ENCODE measurements at places on chromosomes 6 and 20.

DNA sequence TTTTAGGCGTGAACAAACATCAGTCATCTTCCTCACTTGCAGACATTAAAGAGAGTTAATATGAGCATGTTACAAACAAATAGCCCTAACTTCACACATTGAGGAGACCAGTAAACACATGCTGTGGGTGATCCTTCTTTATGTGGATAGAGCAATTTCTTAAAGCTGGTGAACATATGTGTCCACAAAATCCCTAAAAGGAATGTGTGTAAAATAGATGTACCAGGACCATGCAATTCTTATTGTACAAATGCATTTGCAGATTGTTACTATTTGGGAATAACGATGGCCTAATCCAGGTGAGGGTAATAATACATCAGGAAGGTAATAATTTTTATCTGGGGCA lies 228.9 kb downstream of the ALDH8A1 start:
- DNase-seq = no peak

DNA sequence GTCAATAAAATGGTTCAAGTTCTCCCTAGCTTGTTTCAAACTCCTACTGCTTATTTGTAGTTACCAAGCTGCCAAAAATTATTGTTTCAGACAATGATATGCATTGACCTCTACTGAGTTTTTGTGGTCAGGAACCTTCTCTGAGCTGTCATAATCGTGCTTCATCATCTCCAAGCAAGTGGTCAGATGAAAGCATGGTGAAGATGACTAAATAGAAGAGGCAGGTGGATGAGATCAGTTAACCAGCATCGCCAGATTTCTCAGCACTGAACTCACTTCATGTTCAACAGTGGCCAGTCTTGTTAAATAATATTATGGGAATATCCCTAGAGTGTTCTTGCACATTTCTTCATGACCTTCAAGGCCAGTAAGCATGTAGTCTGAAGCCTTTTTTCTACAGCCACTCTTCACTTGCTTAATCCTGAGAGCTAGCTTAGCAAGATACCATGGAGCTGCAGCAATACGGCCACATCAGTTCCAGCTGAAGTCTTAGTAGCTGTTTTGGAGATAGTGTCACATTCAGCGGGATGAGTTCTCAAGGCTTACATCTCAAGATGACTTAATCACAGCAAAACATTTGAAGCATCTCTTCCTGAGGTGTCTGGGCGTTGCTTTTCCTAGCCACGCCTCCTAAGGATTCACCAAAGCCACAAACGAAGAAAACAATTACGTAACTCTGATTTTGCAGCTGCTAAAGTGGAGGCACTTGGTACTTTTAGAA lies 101.6 kb upstream of the TMEM30A start:
- no peak for DNase-seq

- peak; percentile 51 for DNase-seq
Observed at GRCh38 chr20:645318-646106, 7.5 kb downstream of the SRXN1 start.

GRCh38 chr6:33455051-33455450 lies 675 bp downstream of the ZBTB9 start:
- DNase-seq = no peak

- DNase-seq = no peak
Observed at GRCh38 chr6:107235511-107235910, 120.2 kb upstream of the BEND3 start.

GRCh38 chr6:184161-184700 lies 108.1 kb upstream of the DUSP22 start:
- DNase-seq = no peak

DNA sequence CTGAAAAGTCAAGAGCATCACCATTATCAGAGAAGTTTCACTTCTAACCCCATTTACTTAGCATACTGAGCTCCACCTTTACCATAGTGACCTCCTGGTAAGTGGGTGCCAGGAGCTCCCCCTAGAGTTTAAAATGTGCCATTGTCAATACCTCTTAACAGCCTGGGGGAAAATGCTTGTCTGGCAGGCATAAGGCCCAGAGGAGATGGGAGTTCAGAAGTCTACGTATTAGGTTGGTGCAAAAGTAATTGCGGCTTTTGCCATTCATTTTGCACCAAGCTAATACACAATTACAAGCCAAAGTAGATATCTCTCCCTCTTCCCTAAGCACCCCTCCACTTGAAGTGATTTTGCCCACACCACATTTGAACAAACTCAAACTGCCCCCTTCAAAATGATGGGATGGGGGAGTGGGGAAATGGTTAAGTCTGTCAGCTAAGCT lies 919.0 kb downstream of the KIF16B start:
- DNase-seq = no peak

- no peak for DNase-seq
Observed at GRCh38 chr20:8602389-8603116, 466.3 kb upstream of the PLCB4 start.

- no peak for DNase-seq
Observed at GRCh38 chr6:101765281-101765680, 371.8 kb downstream of the GRIK2 start.

DNA sequence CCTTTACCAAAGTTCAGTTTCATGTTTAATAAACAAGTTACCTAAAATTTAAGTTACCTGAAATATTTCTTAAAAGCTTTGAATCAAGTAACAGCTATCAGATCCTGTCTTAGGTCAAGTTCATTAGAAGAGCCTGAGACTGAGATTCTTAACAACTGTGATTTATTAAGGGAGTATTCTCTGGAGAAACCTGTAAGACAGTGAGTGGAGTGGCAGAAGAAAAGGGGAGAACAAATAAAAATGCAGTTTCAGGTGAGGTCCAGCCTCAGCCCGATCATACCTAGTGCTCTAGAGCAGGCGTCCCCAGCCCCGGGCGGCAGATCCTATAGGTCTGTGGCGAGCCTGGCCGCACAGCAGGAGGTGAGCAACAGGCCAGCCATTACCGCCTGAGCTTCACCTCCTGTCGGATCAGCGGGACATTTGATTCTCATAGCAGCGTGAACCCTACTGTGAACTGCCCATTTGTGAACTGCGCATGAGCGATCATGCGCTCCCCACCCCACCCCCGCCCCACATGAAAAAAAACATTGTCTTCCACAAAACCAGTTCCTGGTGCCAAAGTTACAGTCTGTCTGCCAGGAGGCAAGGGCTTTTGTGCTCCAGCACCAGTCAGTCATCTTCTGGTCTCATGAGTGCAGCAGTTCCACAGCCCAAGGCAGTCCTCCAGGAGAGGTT lies 59.2 kb upstream of the ADGRB3 start:
- no peak for DNase-seq

DNA sequence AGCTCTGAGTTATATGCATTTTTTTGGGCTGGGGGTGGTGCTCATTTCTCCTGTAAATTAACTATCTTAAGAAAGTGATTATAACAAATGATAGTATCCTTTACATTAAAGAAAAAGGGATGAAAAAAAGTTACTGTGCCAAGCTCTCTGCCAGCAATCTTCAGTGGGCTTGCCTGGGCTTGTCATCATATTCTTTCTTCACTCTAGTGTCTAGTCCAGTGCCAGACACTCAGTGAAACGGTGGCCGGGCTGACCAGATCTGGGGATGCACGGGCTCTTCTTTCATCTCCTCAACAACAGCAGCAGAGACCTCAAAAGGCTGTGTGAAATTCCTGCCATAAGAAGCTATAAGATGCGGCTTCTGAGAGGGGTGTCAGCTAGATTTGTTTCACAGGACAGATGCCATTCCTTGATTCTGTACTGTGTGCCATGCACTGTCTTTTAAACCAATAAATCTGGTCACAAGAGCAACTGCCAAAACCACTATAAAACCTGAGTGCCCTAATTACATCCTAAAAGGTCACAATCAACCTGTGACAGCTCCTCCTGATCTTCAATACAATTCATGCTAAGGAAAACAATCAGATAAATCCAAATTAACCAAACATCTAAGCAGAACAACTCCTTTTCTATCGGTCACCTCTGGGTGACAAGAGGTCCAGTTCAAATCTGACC lies 12.1 kb downstream of the EXOC2 start:
- no peak for DNase-seq

GRCh38 chr20:12511499-12511898 lies 497.3 kb upstream of the SPTLC3 start:
- DNase-seq = no peak

DNA sequence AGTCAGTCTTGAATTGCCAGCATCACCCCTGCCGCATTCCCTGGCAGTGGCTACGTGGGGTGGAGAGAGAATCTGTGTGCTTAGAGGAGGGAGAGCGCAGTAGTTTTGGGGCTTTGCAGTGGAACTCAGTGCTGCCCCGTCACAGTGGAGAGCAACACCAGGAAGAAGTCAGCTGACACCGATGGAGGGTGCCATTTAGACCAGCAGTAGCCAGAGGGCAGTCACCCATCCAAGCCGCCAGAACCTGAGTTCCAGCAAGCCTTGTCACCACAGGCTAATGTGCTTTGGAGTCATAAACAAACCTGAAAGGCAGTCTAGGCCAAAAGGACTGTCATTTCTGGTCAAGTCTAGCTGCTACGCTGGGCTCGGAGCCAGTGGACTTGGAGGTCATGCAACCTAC lies 22.0 kb upstream of the PERP start:
- DNase-seq = no peak

DNA sequence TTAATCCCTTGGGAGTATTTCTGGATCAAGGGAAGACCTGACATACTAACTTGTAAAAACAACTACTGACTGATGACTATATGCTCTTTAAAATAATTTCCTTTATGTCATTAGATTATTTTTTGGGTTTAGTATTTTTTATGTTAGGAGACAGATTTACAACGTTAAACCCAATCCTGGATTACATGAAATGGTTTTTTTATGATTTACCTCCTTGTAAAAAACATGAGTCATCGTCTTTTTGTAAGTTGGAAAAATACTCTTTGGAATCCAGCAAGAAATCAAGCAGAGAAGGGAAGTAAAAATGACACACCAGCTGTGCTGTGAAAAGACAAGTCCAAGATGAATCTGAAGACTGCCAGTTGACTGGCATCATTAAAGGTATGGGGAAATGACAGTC lies 6.7 kb downstream of the STK4 start:
- no peak for DNase-seq

- no peak for DNase-seq
Observed at GRCh38 chr20:5630071-5630470, 120.1 kb upstream of the SHLD1 start.

- DNase-seq = no peak
Observed at GRCh38 chr6:2877057-2877882, 25.8 kb downstream of the SERPINB9 start.

GRCh38 chr6:31794866-31795615 lies 511 bp downstream of the VARS1 start:
- DNase-seq = no peak

- no peak for DNase-seq
Observed at GRCh38 chr6:71527886-71528285, 239.3 kb downstream of the OGFRL1 start.

DNA sequence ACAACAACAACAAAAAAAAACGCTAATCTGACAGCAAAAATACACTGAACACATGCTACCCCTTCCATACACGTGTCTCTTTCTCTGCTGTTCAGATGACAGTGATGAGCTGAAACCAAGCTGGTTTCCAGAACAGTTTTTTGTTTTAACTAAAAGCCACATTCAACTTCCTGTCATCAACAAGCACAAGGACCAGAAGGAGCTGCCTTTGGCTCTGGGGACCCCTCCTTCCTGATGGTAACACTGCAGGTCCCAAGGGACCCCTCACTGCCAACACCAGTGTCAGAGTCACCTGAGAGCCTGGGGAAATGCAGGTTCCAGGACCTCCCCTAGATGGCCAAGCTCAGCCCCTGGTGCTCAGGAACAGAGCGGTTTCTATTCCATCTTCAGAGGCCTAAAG lies 6.0 kb downstream of the CST7 start:
- DNase-seq = no peak

- no peak for DNase-seq
Observed at GRCh38 chr6:148448369-148449012, 105.9 kb downstream of the SASH1 start.

- no peak for DNase-seq
Observed at GRCh38 chr6:122422614-122423267, 23.3 kb downstream of the HSF2 start.

DNA sequence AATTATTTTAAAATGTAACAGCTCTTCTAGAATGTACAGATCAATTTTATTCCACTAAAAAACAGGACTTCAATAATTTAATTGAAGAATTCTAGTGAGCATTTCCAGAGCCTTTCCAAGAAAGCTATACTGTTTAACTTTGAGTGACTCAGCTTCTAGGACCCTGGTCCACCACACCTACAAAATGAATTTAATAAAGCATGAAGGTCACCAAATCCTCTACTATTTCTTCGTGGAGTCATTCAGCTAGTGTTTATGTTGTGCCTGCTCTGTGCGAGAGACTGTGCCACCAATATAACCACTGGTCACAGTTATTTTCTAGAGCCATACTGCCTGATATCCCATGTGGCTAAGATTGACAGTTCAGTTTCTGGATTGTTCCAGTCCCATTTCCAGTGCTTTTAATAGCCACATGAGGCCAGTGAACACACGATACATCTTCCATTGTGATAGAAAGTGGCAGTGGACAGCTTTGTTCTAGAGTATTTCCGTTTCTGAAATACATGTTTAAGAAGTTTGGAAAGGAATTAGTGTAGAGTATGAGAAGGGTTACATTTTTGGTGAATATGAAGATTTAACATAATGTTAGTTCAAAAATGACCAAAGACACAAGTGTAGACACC lies 160.7 kb downstream of the MTHFD1L start:
- DNase-seq = no peak

GRCh38 chr6:42727087-42727611 lies 4.8 kb upstream of the PRPH2 start:
- no peak for DNase-seq

DNA sequence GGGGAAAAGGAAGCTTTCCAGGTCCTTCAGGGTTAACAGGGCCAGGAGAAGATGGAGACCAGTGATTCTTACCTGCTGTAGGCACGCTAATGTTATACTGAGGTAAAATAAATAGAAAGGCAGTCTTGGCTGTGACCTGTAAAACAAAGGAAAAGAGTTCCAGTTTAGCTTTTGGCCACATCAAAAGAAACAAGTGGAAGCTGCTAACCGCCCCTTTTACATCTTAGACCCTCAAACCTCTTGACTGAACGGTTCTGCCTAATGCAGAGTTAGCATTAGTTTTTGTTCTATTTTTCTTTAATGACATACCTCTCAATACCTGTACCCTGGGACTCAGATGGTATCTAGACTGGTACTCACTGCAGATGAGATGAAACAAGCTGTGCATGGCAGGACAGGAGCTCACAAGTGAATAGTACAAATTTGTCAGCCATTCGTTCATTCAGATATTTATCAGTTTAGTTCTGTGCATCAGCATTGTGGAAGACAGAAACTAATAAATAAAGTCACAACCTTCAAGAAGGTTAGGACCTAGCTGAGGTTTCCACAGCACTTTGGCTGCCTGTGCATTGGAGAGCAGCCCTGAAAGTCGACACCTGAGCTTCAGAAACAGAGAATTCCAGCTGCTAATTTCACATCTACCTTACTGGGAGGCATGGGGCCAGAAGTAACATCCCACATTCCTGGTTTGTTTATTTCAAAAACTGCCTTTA lies 41.0 kb downstream of the TRAM2 start:
- no peak for DNase-seq

GRCh38 chr20:50932691-50933280 lies 1.5 kb upstream of the ADNP start:
- DNase-seq = no peak

GRCh38 chr6:13462458-13463327 lies 24.7 kb downstream of the GFOD1 start:
- DNase-seq = no peak

GRCh38 chr6:73610444-73611275 lies 43.1 kb downstream of the SLC17A5 start:
- DNase-seq = no peak

- no peak for DNase-seq
Observed at GRCh38 chr6:47690791-47691190, 7.6 kb upstream of the ADGRF4 start.
